DMS 273 treated with DMSO at 0.1 percent for 48 hours (cell line): ENCODE measurements at places on chromosomes 5 and 9.

- no peak for DNase-seq
Observed at GRCh38 chr5:18526792-18527405, 892.6 kb downstream of the TAF11L14 start.

GRCh38 chr5:146311278-146311677, 27.4 kb upstream of the POU4F3 start:
- DNase-seq: no peak

DNA sequence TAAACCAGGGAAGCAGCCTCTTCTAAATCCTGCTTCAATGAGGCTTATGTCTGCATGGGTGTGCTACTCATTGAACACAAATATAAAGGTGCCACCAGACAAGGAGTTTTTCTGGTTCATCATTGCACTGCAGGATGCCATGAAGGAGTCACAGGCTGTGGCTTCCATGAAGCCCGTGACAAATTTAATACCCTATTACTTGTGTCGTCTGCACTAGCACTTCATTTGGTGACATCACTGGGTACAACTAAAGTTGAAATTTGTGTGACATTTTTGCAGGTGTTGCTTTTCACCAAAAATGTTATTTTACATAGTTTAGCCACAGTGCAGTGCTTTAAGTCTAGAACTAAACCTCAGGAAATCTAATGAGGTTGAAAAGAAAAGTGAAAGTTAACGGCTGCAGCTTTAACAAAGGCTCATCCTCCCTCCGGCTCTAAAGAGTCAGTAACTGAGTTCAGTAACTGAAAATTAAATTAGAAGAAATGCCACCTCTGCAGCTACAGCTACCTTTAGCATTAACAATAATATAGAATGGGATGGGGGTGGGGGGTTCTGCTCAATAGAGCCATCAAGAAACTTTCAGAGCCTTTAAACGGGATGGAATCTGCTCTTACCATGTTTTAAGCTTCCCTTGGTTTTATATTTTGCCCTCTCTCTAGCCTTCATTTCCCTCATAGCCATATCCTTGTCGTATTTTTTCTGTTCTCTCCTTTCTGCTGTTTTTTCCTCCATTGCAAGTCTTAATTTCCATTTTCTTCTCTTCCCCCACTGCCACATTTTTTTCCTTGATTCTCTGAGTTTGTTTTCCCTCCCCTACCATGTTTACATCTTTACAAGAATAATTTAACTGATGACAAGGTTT, 233.8 kb upstream of the TMEM161B start:
- DNase-seq: no peak

GRCh38 chr5:180201051-180201987, 7.7 kb downstream of the RASGEF1C start:
- no peak for DNase-seq

DNA sequence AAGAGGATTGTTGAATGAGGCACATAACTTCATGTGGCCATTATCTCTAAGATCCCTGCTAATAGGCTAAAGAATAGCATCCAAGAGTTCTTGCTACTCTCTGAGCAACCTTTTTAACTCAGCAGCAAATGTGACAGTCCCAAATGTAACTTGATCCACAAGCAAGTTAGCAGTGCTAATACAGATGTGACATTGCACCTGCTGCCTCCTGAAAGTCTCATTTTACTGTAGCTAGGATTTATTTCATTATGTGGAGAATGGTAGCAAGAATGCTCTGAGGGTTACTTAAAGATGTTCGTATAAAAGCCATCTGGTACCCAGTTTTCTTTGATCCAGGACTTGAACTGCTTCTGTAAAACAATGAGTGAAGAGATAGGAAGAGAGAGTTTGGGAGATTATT, 45.8 kb downstream of the CDH10 start:
- DNase-seq: no peak

DNA sequence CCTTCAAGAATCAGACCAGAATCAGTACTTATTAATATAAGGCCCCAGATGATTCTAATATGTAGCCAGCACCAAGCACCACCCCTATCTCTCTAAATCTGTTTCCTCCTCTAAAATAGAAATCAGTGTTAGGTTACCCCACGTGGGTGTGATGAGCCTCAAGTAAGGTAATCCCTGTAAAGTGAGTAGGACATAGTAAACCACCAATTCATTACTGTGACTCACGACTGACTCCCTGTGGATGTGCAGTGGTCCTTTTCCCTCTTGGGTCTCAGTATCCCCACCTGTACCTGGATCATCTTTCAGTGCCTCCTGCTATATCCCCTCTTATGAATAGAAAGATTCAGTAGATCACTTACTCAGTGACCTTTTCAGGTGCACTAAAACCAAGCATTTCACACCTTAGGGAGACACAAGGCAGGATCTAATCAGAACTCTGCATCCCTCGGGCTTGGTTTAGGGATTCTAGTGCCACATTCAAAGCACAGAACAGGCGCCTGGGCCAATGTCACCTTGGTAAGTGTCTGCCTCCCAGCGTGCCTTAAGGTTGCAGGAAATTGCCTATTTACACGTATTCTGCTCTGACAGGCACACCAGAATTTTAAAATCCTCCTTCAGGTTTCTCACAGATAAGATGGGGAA, 12.2 kb upstream of the ALDH1B1 start:
- DNase-seq: no peak

GRCh38 chr5:31362931-31363568, 168.8 kb downstream of the DROSHA start:
- DNase-seq: no peak

- no peak for DNase-seq
Observed at GRCh38 chr5:23490993-23491392, 16.4 kb upstream of the PRDM9 start.

DNA sequence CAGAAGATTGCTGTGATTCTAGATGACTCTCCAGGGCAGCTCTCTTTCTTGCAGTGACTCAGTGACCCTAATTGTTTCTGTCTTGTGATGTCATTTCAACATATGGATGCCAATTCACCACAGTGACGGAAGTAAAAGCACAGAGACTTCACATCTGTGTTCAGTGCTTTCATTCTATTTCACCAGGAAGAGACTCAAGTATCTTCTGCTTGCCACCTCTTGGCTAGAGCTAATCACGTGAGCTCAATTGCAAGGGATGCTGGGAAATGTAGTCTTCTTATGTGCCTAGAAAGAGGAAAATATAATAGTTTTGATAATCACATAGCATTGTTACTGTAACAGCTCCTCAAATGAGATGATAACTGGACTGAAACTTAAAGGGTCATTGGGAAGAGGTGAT, 453.3 kb upstream of the KLF4 start:
- DNase-seq: no peak

DNA sequence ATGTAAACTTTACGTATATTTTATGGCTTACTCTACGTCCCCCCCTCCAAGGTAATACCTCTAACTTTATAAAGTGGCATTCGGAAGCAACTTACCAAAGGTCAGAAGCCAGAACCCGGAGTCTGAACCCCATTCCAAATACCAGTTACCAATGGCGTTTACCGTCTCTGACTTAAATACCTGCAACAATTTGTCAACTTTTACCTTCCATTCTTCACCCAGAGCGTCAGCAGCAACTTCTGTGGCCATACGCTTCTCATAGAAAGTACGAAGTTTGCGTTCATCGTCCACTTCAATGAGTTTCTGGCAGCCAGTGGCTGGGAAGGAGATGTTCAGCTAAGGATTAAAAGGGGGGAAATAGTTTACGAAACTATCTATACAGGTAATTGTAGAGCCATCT, 753 bp downstream of the RPS6 start:
- DNase-seq: no peak

GRCh38 chr5:61904730-61905129, 401.3 kb upstream of the KIF2A start:
- DNase-seq: no peak

- no peak for DNase-seq
Observed at GRCh38 chr9:13354733-13355132, 75.2 kb upstream of the MPDZ start.

DNA sequence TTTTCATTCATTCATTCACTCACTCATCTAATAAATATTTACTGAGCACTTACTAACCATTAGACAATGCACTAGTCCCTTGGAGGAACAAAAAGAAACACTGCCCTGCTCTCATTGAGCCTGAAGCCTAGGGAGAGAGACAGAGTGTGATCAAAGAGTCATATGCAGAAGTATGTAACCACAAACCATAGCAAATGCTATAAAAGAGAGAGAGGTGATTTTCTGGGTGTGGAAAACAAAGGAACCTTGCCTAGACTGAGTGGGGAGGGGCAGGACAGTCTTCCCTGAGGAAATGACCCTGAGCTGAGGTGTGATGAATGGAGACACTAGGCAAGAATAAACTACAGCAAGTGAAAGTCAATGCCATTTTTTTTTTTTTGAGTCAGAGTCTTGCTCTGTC, 10.8 kb upstream of the ADRA1B start:
- DNase-seq: no peak

GRCh38 chr9:21982861-21983560, 11.2 kb downstream of the CDKN2A start:
- no peak for DNase-seq

DNA sequence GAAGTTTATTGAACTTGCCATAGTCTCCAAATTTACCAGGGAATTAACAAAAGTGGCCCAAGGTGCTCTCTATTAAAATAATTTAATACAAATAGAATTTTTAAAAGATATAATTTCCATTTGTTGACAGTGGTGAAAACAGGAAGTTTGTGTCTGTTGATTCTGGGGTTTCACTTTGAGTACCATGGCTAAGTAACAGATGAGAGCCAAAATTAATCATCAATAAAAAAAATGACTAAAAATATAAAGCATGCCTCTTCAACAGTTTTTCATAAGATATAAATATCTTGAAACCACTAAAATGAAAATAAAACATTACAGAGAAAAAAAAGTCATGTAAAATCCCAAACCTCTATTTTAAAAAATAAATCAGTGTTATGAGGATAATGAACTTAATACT, 49.8 kb downstream of the SGCD start:
- DNase-seq: no peak
